ENCODE measurements at places on chromosomes 11 and 22.
A peak's percentile ranks its signal among the peaks of the same experiment; 100 is the strongest.

GRCh38 chr11:73359930-73360742 lies 16.1 kb upstream of the RELT start:
- DNase-seq, result peak; percentile 54

- DNase-seq, result no peak
These were observed 29.1 kb upstream of the SYT7 start for GRCh38 chr11:61609980-61610366.

DNA sequence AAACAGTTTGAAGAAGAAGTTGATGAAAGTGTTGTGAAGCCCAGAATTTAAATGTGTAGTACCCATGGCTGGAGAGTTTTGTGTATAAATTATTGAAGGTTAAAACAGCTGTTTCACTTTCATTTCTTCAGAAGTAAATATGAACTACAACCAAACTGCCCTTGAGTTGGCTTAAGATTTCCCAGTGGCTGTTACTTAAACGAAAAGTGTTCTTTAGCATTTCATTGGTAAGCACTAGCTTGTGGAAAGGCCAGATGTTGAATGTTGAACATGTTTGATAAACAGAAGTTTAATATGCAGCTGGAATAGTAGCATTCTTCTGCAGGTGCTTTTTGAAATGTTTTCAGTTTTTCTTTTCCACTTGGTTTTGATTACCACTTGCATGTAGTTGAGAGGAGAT lies 83.2 kb upstream of the TNRC6B start:
- no peak for DNase-seq

DNA sequence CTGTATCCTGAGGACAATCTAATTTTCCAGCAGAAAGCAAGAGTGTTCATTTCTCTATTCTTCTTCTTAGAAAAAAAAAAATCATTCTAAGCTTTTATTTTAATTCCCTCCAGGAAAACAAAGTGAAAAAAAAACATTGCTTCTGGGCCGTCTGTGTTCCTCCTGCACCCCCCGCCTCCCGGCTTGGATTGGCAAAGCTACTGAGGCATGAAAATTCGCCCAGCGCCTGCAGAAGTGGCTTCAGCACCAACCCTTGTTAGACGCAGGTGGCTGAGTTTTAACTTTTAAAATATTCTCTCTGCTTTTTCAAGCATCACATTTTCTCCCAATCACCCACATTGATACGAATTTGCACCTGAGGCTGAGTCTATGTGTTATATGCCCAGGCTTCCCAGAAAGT lies 401.6 kb downstream of the BRD1 start:
- DNase-seq, result no peak

DNA sequence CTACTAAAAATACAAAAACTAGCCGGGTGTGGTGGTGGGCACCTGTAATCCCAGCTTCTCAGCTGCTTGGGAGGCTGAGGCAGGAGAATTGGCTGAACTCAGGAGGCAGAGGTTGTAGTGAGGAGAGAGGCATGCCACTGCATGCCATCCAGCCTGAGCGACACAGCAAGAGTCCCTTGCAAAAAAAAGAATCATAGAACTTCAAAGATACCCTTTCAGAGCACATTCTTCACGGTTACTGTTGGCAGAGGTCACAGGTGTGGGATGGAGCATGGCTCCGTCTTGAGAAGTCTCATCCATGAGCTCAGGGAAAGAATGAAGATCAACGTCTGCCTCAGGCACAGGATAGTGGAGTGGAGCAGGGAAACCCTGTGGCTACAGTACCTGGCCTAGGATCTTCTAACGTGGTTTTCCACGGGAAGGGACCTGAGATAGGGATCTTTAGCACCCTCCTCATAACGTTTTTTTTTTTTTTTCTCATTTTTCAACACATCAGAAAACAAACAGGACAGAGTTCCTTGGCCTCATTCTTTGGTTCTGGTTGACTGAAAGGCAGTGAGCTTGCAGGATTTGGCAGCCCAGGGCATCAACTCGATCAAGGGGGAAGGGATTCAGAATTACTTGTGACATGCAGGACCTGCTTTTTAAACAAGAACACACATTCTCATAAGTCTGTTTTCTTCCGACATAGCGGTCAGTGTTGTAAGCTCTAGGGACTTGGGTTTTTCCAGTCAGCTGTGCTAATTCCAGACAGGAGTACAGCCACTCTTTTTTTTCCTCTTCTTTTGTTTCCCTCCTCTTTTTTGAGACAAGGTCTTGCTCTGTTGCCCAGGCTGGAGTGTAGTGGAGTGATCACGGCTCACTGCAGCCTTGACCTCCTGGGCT lies 22.8 kb downstream of the F2 start:
- DNase-seq, result peak; percentile 18

GRCh38 chr22:37287550-37287951 lies 5.2 kb downstream of the CYTH4 start:
- no peak for DNase-seq

GRCh38 chr11:2261436-2262230 lies 8.8 kb downstream of the ASCL2 start:
- DNase-seq, result no peak

DNA sequence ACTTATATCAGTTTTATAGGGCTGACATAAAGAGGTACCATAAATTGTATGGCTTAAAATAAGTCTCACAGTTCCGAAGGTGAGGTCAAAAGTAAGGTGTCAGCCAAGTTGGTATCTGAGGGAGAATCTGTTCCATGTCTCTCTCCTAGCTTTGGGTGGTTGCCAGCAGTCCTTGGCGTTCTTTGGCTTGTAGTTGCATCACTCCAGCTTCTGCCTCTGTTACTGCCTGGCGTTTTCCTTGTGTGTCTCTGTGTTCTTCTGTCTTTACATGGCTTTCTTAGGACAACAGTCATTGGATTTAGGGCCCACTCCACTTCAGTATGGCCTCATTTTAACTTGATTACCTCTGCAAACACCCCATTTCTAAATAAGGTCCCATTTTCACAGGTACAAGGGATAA lies 16.7 kb downstream of the MMP7 start:
- peak; percentile 54 for DNase-seq

DNA sequence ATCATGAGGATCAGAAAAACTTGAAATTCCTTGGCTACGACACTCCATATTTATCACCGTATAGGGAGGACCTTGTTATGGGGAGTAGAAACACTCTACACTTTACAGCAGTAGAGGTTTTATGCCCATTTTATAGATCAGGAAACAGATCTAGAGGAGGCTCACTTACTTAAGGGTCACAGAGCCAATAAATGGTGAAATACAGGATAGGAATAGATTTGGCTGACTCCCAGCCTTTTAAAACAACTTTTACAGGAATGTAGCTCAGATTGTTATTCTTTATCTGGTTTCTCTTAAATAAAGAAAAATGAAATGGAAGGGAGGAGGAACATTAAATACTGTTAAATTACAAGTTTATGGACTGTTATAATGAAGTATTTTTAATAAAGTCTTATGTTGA lies 14.8 kb downstream of the FBXO7 start:
- no peak for DNase-seq

DNA sequence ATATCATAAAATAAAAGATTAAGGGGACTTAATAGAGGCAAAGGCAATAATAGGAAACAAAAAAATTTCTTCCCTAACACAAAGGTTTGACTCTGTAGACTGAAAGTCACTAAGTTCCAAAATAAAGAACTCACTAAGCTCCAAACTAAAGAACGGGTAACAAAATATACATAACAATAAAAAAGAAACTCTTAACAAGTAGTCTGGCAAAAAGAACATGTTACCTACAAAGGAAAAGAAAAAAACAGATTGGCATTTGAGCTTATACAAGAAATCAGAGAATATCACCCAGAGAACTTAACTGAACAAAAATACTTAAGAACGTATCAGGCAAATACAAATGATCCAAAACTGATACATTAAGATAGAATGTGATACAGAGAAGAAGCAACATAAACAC lies 7.5 kb downstream of the ARHGAP32 start:
- DNase-seq, result no peak

- no peak for DNase-seq
These were observed 40.7 kb downstream of the TSPAN18 start for GRCh38 chr11:44767421-44767820.

GRCh38 chr11:114116357-114116756 lies 56.8 kb downstream of the ZBTB16 start:
- DNase-seq, result no peak

DNA sequence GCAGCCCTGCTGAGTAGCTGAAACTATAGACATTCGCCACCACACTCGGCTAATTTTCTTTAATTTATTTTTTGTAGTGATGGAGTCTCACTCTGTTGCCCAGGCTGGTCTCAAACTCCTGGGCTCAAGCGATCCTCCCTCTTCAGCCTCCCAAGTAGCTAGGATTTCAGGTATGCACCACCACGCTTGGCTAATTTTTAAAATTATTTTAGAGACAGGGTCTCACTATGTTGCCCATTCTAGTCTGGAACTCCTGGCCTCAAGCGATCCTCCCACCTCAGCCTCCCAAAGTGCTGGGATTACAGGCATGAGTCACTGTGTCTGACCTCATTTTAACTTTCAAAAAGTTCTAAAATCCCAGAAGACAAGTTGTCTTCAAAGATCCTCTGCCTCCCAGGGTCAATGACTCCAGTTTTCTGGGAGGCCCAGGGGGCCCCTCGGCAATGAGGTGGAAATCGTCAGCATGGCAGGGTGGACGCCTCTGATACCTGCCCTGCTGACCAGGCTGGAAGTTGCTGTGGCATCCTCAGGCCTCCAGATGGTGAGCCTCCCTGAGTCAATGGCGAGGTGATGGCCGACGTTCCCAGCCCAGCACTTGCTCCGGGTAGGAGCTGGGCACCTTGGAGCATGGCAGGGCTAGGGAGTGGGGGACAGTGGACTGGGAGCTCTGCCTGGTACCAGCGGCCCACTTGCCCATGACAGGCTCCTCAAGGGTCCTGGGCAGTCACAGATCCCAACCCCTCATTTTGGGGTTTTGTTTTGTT lies 31.1 kb downstream of the RPL3 start:
- DNase-seq, result peak; percentile 6

- DNase-seq, result no peak
These were observed 142.2 kb downstream of the WNT7B start for GRCh38 chr22:45834795-45835194.

DNA sequence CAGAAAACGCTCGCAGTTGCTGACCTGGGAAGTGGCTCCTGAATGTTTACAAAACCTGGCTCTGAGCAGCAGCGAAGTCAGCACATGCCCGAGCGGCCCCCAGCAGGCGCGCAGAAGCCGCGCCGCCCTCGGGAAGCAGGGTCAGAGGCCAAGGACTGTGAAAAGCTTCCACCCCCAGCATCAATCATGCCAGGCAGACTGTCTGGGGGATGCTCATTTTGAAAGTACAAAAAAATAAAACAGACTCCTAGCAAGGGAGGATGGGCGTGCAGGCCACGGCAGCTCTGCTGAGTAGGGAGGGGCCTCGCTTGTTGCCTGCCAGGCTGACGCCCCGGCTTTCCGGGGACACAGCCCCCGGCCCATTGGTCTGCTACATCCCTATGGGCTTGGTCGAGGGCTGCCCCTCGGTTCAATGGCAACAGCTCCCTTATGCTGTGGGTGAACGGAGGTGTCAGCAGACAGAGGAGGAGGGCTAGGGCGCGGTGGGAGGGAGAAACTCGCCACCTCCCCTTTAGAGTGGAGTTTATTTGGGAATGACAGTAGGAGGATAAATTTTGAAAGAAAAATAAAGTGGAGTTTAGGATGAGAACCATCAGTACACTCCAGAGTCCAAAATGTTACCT lies 37.7 kb upstream of the GNB1L start:
- DNase-seq, result peak; percentile 48

DNA sequence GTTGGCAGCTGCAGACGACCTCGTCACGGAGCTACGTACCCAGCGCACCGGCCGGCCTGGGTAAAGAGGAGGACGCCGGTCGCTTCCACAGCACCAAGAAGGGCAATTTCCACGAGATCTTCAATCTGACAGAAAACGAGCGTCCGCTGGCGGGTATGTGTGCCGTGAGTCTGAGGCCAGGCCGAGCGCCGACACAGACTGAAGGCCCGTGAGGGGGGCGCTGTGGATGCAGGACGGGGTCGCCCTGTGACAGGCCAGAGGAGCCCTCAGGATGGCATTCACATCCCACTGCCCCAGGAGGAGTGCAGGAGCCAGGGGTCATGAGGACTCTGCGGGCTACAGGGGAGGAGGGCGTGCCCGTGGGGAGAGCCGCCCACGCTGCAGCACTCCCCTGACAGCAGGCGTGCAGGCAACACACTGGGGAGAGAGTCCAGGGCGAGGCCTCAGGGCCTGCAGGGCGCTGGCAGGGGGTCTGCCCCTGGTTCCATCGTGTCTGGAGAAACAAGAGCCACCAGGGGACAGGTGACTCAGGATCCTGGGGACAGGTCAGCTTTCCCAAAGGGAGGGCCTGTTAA lies 53.6 kb downstream of the GRAMD4 start:
- DNase-seq, result no peak

GRCh38 chr22:27134315-27134701 lies 476.9 kb downstream of the MIAT start:
- peak; percentile 86 for DNase-seq

DNA sequence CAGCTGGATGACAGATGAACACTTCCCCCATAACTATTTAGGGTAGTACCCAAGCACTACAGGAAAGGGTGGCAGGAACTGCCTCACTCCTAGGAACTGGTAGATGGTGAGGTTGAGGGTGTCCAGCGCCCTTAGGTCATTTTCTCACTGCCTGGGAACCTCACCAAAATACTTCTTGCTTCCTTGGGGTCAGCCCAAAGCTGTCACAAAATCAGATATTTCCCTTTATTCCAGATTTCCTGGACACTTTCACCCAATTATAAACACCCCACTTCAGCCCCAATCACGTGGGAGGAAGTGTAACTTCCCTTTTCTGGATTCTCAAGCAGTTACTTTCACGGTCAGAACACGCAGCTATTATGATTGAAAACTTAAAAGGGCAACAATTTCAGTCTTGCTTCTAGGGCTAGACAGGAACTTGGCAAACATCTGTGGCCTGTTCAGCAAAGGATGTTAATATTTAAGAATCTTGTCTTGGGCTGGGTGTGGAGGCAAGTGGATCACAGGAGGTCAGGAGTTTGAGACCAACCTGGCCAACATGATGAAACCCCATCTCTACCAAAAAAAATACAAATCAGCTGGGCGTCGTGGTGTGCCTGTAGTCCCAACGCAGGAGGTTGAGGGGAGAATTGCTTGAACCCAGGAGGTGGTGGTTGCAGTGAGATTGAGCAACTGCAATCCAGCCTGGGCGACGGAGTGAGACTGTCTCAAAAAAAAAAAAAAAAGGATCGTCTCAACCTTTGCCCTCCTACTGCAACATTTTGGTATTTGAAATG lies 4.0 kb downstream of the FTH1 start:
- peak; percentile 69 for DNase-seq

GRCh38 chr11:66766681-66767080 lies 37.7 kb upstream of the SPTBN2 start:
- no peak for DNase-seq

- peak; percentile 34 for DNase-seq
These were observed 117.2 kb upstream of the IGLL5 start for GRCh38 chr22:22770280-22770871.
